ENCODE measurements at places on chromosomes 4 and X.
A peak's percentile ranks its signal among the peaks of the same experiment; 100 is the strongest.

GRCh38 chr4:142124874-142125273 is 488.5 kb downstream of the IL15 start:
- no peak for DNase-seq

DNA sequence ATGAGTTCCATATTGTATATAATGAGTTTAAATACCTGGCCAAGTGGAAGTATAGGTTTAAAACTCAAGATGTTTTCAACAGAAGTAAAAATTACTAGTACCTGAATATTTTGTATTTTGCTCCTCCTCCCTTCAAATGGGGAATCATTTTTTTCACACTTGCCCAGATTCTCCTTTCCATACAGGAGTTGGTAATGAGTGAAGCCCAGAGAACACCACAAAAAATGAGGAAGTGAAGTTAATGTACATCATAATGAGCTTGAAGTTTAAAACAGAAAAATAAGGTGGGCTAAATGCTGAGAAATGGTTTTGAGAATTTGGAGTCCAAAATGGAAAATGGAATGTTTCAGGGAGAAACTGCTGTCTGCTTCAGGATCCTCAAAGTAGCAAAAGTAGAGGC is 364.8 kb upstream of the EMCN start:
- no peak for DNase-seq

GRCh38 chr4:165965503-165965902 is 92.5 kb downstream of the TLL1 start:
- no peak for DNase-seq

GRCh38 chrX:120725874-120726273 is 96.0 kb upstream of the C1GALT1C1 start:
- no peak for DNase-seq

- no peak for DNase-seq
Observed at GRCh38 chr4:167100120-167100519, 134.2 kb downstream of the SPOCK3 start.

DNA sequence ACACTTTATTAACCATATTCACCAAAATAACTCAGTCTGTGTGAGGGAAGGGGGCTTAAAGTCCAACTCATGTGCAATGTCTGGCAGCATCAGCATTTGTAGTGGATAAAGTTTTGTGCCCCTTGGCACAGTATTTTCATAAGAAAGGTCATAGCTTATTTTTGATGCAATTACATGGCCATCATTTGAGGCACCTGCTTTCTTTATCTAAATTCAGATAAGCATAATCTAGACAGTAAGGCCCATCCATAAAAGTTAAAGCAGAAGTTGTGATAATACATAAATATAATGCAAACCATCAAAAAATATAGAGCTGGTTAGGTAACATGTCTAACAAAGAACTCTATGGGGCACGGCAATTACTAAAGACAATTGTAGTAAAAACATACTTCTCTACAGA is 763.7 kb downstream of the DMD start:
- DNase-seq, result no peak

DNA sequence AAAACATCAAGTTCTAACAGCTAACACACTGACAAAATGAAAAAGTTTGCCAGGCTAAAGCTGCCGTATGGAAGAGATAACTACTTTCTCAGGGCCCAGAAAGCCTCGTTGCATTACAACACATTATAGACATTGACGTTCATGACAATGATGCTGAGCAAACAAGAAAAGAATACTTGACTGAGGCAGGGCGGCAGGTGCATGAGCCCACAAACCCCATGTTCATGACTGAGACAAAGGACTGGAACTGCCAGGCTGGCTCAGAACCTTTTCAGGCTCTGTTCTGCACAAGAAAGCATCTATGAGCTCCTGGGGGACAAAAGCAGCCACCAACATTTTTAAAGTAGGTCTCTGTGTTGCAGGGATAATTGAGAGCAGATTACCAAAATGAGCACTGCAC is 13.6 kb downstream of the TLR6 start:
- no peak for DNase-seq

DNA sequence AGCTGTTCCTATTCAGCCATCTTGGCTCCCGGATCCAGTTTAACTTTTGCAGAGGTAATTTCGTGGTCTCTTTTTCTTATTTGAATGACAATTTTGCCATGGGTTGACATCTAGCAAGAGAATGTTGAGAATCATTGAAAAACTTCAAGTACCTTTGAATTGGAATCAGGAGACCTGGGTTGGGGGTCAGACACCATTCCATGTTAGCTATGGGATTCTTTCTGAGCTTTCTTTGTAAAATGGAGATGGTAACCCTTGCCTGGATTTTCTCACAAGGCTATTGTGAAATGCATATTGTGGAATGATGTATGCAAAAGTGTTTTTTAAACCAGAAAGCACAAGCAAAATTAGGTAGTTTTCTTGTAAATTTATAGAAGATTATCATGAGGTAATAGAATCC is 79.1 kb upstream of the HAND2 start:
- no peak for DNase-seq

DNA sequence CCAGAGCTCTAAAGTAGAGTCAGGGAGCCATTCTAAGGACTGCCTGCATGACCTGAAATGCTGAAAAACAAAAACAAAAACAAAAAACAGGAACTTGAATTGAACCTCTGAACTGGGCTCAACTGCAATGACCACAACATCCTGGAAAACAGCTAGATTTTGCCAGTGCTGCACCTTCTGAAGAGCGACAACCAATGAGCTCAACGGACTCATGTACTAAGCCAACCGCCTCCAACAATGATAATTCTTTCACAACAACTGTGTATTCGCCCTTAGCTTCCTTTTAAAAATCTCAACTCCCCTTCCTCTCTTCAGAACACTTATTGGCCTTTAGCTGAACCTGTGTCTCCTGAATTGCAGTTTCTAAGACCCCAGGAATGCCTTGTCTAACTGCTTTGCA is 69.8 kb downstream of the HAUS3 start:
- peak; percentile 86 for DNase-seq

GRCh38 chr4:26879805-26880204 is 19.2 kb downstream of the STIM2 start:
- DNase-seq, result no peak

GRCh38 chrX:68865300-68865699 is 36.5 kb downstream of the EFNB1 start:
- peak; percentile 68 for DNase-seq

DNA sequence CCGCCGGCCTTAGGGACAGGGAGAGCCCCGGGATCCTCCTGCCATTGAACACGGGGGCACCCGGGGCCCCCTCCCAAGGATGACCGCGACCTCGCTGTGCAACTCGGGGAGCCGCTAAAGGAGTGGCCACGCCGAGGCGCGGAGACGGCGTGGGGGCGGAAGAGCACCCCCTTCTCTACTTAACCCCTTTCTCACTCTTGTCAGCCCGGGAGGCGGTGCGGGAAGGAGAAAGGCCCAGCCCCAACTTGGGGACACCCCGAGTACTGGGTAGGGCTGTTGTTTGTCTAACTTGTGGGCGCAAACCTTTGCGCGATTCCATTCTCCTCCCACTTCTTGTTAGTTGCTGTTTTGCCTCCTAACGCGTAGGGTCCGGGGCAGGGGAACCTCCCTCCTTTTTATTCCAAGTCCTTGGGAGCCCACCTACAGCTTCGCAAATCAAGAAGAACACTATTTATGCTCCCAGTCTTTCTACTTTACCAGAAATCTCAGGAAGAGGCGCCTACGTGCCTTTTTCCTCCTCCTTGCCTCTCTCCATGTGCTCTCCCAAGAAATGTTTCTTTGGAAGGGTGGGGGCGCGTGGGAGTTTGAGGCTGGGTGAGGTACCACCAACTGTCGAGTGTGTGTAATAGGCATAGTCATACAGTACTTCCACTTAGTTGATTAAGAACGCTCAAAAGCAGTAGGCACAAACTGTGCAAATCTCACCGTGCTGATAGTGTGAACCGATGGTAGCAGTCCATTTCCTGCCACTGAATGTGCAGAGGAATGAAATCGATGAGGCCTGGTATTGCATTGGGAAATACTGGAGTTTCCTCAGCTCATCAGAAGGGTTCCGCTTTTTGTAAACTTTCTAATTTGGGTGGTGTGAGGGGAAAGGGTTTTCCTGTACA is 813 bp downstream of the DIAPH2 start:
- peak; percentile 59 for DNase-seq

DNA sequence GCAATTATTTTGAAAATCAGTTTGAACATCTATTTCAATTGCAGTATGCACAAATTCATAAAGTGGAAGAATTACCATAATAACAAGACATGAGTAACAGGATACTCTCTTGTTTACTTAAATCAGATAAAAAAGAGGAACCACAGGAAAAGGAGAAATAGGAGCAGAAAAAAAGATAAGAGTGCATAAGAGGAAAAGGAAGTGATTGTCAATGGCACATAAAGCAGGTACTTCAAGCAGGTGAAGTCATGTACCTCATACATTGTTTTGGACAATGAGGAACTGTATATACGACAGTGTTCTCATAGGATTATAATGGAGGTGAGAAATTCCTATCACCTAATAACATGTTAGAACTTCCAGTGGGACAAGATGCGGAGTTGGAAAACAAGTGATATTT is 334.5 kb upstream of the PCDH7 start:
- no peak for DNase-seq

DNA sequence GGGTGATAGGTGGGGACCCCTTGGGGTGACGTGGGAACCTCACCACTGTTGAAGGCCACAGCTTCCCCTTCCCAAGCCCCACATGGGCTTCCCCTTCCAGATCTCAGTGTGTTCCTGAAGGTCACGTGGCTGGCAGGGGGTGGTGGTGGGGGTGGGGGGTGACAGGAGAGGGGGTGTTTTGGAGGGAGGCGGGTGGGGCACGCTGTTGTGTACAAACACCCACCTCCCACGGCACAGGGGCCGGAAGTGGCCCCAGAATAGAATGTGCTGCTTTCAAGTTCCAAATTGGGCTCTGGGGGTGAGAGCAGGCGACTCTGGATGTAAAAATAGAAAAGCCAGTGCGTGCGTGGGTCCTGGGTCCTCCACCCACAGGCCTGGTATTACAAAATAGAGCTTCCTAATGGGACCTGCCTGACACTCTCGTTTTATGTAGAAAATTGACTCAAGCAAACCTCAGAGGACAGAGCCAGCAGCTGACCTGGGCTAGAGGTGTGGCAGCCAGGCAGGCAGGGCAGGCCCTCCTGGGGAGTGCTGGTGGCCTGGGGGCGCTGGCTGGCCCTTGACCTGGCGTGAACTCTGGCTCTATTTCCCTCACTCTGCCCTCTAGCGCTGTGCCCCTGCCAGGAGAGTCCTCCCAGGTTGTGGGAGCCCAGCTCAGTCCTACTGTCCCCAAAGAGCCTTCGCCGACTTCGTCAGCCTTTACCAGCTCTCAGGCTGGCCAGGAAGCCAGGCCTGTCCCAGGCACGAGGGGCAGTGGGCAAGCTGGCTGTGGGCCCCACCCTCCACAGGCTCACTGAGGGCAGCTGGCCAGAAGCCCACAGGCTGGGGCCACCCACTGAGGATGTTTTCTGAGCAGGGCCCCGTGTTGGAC is 5.4 kb upstream of the SH3BP2 start:
- peak; percentile 97 for DNase-seq

DNA sequence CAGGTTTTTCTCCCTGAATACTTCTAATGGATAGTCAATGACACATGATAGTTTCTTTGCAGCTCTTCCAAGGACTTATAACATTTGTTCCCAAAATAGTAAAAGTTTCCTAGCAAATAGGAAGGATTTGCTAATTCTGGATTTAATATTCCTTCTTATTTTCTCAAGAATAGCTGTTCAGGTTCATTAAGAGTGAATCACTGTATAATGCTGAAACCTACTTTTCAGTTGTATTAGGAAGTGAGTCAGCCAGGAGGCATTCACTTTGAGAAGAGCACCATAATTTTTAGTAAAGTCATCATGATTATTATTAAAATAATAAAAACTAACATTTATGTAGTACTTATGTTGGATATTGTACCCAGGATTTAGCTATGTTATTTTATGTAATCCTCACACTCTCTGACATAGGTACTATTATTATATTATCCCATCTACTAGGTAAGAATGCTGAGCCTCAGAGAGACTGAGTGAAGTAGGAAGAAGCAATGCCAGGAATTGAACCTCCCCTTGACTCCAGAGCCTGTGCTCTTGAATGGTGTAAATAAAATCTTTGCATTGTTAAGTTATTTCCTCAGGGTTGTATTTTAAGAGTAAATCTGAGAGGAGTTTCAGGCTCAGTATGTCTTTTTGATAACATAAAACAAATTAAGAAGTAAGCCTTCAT is 114.8 kb downstream of the REELD1 start:
- no peak for DNase-seq

GRCh38 chr4:98568941-98569663 is 89.3 kb downstream of the TSPAN5 start:
- DNase-seq, result no peak

DNA sequence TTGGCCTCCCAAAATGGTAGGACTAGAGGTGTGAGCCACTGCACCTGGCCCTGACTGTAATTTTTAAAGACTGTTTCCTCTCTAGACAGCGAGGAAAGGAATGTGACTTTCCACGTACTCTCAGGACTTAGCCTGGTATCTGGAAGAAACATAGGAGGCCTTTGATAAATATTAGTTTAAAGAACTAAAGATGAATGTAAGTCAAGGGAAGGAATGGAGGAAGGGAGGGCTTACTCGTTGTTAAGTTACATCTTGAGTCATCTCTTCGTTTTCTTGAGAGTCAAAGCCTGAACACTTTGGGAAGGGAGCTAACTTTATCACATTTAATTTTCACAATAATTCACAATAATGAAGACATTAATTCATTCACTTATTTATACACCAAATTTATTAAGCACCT is 7.2 kb upstream of the LNX1 start:
- no peak for DNase-seq

DNA sequence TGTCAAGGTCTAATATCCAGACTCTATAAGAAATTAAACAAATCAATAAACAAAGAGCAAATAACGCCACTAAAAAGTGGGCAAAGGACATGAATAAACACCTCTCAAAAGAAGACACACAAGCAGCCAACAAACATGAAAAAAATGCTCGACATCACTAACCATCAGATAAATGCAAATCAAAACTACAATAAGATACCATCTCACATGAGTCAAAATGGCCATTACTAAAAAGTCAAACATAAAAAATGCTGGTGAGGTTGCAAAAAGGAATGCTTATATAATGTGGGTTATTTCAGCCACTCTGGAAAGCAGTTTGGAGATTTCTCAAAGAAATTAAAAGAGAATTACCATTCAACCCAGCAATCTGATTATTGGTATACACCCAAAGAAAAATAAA is 481.1 kb downstream of the STPG2 start:
- DNase-seq, result no peak

DNA sequence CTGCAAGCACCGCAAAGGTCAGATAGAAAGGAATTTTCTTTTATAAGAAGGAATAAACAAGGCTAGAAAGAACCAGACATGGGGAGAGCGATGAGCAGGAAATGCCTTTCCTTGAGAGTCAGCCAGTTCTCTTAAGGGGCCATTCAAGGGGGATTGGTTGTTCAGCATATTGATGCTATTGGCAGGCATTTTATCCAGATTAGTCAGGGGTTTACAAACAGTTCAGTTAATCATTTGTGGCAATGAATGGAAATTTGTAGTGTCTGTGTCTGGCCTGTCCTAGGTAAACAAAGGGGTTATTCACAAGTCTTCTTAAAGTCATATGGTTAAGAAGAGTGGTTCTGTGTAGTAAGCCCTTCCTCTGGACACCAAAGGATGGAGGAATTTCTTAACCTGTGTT is 184.7 kb upstream of the FRMPD4 start:
- no peak for DNase-seq

GRCh38 chrX:37824491-37825214 is 22.7 kb downstream of the DYNLT3 start:
- no peak for DNase-seq

- no peak for DNase-seq
Observed at GRCh38 chr4:140121646-140122045, 32.3 kb downstream of the MAML3 start.
